ENCODE measurements at places on chromosomes 12 and 14.

DNA sequence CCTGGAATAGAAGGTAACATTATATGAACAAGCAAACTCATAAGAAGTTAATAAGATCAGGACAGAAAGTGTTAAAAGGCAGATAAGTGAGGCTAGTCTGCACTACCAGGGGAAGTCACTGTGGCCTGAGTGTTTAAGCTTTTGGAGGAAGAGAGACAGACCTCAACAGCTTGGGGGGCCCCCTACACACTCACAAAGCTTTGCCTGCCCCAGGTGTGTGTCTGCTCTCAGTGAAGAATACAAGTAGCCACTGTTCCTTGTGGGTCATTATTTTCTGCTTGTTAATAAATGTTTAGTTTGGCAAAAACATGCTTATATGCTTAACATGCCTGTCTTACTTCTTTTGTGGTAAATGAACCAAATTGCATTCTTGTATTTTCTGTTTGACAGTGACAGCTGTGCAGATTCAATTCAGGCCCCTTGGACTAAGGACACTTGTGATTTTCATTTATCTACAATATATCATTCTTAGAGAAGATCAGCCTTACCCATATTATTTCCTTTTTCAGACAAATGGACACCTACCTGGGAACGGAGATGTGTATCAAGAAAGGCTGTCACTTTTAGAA is 50.7 kb upstream of the C12orf71 start:
- no peak for DNase-seq

DNA sequence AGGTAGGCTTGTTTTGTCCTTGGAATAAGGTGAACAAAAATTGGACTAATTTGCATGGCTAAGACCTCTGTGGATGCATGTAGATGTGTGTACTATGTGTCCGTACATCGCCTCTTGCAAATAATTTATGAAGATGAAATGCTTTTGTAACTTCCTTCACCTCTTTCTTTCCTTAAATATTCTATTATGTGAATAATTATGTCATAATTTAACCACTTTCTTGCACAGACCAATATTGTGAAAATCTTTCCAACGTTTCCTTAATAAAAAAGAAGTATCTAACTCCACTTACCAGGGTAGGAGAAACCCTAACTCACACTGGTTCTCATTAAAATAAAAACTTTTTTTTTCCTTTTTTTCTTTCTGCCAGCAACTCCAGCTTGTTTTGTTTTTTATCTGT is 4.0 kb downstream of the NANOG start:
- DNase-seq = no peak

DNA sequence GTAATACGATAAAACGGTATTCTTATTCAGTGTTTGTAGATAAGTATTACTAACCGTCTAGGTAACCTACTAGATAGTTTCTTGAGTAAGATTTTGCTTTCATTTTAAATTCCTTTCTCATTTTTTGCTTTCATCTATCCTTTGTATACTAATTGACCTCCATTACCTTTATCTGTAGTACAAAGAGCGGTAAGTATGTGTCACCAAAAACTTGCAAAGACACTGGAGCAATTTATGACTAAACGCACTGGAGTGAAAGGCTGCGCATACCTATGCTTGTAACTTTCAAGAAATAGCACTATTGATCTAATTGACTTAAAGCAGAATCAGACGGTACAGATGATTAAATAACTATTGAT is 1.7 kb downstream of the ARHGAP5 start:
- DNase-seq = peak; percentile 30

DNA sequence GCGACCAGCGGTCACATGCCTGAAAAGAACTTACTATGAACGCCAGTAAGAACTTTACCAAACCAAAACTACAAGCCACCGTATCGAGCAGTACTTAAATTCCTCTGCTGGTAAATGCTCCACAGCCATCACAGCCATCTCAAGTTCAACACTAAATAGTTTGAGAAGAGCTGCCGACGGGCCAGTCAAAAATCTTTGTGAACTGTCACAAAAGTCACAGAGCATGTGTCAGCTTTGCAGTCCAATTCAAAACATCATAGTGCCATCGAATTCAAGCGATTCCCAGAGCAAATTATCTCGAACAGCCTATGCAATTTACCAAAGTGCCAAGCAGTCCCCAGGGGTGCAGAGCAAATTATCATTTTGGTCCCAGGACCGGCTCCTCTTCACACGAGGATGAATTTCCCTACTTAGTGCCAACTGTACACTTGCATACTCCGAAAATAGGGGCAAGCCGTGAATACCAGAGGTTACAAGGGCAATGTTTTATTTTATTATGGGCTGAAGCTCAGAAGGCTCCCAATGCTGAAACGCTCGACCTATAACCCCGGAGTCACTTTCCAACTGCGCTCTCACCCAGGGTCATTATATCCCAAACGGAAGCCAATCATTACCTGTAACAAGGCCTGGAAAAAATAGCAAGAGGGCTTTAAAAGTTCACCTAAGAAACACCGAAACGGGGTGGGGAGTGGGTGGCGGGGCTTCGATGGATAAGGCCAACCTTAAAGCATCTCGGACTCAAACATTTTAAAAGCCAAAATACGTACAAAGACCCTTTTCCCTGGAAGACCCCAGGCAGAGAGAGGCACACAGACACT is 1.1 kb downstream of the LRP6 start:
- DNase-seq = peak; percentile 40

- no peak for DNase-seq
These were observed 34.8 kb downstream of the CRACR2A start for GRCh38 chr12:3718100-3718499.

GRCh38 chr12:2289525-2289924 is 236.7 kb downstream of the CACNA1C start:
- DNase-seq = no peak

- DNase-seq = peak; percentile 35
These were observed 1428.3 kb downstream of the AACS start for GRCh38 chr12:126493366-126494108.

DNA sequence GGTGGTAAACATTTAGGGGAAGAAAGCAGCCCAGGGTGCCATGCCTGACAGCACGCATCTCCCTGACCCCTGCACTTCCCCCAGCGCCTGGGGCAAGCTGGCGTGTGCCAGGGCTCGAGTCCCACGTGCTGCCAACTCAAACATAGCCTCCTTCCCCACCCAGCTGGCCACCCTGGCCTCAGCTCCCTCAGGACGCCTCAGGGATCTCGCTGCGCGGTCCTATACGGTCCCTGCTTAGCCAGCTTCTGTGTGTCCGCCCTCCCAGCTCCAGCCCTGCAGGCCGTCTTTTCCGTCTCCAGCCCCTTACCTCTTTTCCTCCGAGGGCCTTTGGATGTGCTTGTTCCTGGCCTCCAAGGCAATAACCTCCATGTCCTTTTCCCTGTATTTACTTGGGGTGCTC is 71.0 kb downstream of the TESC start:
- DNase-seq = no peak

DNA sequence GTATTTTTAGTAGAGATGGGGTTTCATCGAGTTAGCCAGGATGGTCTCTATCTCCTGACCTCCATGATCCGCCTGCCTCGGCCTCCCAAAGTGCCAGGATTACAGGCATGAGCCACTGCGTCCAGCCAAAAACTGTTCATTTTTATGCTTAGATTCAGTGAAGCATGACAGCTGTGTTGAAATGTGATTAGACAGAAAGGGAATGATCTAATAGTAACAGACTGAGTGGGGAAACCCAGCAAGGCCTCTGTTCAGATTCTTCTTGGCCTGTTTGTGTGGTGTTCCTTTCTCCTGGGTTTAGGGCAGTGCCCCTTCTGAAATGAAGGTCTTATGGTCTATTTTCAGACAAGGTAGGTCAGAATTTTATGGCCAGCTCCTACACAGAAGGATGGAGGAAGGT is 11.8 kb upstream of the ABCD4 start:
- DNase-seq = no peak

- DNase-seq = peak; percentile 81
These were observed 17.8 kb downstream of the TAS2R50 start for GRCh38 chr12:10968765-10969456.

- DNase-seq = no peak
These were observed 268.4 kb downstream of the BCL11B start for GRCh38 chr14:99003646-99004045.

DNA sequence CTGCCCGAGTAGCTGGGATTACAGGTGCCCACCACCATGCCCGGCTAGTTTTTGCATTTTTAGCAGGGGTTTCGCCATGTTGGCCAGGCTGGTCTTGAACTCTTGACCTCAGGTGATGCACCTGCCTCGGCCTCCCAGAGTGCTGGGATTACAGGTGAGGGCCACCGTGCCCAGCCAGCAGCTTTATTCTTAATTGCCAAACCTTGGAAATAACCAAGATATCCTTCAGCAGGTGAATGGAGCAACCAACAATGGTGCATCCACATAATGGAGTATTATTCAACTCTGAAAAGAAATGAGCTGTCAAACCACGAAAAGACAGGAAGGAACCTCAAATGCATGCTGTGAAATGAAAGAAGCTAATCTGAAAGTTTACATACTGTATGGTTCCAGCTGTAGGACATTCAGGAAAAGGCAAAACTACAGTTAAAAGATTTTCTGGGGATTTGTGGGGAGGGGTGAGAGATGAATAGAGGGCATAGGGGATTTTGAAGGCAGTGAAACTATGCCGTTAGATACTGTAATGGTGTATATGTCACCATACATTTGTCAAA is 118.8 kb upstream of the CCND2 start:
- no peak for DNase-seq

DNA sequence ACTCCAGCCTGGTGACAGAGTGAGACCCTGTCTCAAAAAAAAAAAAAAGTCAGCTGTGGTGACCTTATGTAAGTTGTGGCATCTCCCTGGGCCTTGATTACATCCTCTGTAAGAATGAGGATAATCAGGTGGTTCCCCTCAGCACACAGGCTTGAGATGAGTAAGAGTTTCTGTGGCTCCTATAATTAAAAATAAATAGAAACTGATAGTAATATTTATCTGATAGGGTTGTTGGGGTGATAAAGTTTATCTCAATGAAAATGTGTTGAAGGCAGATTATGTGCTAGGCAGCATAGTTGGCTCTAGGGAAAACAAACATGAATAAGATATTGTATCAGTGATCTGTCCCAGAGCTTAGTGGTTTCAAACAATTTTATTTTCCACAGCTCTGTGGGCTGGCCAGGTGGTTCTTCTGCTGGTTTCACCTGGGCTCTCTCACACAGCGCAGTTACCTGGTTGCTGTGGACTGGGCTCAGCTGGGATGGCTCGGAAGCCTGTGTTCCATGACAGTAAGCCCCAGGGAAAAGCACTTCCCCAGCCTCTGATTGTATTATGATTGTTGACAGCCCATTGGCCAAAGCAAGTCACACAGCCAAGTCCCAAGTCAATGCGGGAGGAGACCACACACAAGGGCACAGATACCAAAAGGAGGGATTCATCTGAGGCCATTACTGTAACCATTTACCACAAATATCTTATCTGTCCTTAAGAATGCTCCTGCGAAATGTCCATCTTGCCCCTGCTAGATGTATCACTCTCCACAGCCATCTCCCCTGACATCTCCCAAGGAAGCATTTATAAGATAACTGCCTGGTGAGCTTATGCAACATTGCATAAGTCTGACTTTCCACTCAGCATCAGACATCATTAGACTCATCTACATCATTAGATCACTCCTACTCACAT is 151.7 kb downstream of the NUAK1 start:
- peak; percentile 67 for DNase-seq

- no peak for DNase-seq
These were observed at the start of gene EPYC for GRCh38 chr12:91004872-91005271. Gene EPYC (minus strand): TSS chr12:91004972. CDS start chr12:91002565, 2,407 bp downstream.

DNA sequence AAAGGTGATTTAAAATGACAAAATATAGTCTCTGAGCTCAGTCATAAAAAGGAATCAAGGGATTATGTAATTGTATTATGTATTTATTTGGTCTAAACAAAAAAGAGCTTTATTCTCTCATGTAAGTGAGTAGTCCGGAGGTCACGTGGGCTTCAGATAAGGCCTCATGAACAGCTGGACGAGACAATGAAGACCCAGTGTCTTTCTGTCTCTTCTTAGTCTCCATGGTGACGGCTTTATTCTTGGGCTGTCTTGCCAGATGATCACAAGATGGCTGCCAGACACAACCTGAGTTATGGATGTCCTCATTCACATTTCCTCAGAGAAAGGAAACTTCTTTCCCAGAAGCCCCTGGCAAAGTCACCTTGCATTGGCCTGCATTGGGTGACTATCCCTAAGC is 98.6 kb downstream of the ARF6 start:
- DNase-seq = no peak
